ENCODE measurements at places on chromosomes 11 and 22.

DNA sequence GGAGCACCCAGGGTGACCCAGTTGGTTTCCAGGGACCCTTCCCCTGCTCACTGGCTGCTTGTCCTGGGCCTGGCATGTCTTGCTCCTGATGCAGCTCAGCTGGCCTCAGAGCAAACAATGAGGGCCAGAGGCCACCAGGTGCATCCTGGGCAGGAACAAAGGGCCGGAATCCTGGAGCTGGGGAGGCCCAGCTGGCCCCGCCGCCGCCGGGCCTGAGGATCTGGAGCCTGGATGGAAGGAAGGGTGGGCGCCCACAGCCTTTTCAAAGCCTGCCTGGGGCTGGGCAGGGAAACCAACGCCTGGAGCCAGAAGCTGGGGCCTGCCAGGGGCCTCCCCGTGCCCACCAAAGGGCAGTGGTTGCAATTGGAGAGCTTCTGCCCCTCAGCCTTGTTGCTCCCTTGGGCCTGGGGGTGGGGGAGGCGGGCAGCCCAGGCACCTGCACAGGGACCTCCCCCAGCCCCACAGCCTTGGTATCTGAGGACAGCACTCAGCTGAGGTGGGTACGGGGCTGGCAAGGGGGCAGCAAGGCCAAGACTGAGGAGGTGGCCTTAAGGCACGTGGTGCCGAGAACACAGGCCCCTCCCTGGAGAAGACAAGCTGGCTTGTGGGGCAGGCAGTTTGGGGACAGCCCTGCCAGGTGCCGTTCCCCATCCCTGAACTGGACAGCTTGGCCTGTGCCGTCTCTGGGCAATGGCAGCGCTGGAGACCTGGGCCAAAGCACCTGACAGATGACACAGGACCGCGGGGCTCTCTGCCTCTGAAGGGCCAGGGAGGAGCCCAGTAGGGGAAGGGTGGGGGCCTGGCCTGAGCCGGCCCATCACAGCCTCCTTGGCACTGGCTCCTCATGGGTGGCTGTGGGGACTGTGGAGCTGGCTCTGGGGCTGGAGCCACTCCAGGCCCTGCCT, 7.1 kb upstream of the ADORA2A start:
- DNase-seq: no peak

- DNase-seq: no peak
Measured at GRCh38 chr11:548700-549603, 11.6 kb downstream of the LMNTD2 start.

DNA sequence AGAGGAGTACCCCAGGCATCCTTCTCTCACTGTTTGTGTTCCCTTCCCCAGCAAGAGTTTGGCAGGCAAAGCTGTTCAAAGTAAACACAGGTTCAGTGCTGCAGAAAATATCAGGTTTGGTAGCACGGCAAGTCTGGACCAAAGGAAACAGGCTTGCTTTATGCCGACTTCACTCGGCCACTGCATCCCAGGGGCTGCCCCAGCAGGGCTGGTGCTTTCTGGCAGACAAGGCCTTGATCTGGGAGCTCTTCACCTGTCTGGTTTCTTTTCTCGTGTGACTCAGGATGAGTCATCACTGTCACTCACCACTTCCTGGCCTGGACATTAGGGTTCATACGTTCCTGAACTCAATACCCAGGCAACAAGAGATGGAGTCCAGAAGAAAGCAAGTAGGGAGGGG, 52.6 kb upstream of the NAV2 start:
- DNase-seq: peak; percentile 18

DNA sequence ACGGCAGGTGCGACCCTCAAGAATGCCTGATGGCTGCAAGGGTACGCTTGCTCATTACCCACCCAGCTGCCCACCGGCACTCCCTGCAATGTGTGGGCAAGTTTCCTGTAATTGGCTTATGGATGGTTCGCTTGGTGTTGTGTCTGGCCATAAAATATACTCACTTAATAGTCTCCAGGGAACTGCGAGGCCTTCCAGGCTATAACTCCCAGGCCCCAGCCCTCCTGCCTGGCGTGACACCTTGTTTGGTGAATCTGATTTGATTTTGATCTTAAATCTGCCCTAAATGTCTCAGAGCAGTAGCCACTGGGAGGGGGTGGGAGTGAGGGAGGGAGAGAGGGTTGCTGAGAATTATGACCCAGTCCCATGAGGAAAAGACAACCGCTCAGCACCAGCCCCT, 572.2 kb downstream of the BUD13 start:
- DNase-seq: no peak

- no peak for DNase-seq
Measured at GRCh38 chr11:9973921-9974320, 310.0 kb downstream of the SWAP70 start.

DNA sequence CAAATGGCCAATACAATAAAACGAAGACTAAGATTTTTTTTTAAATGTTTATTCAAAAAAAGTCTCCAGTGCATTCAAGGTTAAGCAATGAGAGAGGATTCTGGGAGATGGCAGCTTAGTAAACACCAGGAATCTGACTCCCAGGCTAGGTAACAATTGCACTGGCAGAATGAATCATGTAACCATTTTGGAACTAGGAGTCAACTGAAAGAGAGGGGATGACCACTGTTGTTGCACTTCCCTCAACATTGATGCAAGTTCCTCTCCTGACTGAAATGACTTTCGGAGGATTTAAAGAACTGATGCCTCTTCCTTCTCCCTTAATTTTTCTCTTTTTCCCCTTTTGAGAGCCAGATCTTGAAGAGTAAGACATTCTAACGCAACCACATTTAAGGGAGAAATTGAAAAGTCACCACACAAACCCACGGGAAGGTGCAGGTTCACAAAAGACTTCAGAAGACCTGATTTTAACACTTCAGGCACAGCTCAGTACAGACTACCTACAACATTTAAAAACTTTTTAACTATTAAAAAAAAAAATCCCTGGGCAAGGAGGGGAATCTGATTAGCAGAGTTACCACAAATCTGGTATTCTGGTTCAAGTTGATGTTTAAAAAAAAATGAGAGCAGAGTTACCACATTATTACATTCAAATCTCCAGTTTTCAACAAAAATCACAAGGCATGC, 56.8 kb downstream of the FCHSD2 start:
- no peak for DNase-seq

DNA sequence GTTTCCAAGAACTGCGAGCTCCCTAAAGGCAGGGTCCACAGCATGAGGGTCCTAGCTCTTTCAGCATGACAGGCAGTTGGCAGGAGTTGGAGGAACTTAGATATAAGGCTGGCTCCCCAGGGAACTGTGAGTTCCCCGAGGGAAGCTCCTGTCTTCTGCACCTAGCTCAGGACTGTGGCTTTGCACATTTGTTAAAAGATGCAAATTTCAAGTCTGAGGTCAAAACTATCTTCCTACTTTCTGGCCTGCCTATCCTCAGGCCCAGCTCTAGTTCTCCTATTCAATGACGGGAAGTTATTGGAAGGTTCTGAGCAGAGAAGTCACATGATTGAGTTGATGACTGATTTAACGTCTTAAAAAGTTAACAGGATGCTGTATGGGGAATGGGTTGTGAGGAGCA, 11.7 kb upstream of the UCP3 start:
- DNase-seq: no peak

- DNase-seq: no peak
Measured at GRCh38 chr22:37368058-37368457, 59.2 kb downstream of the ELFN2 start.

DNA sequence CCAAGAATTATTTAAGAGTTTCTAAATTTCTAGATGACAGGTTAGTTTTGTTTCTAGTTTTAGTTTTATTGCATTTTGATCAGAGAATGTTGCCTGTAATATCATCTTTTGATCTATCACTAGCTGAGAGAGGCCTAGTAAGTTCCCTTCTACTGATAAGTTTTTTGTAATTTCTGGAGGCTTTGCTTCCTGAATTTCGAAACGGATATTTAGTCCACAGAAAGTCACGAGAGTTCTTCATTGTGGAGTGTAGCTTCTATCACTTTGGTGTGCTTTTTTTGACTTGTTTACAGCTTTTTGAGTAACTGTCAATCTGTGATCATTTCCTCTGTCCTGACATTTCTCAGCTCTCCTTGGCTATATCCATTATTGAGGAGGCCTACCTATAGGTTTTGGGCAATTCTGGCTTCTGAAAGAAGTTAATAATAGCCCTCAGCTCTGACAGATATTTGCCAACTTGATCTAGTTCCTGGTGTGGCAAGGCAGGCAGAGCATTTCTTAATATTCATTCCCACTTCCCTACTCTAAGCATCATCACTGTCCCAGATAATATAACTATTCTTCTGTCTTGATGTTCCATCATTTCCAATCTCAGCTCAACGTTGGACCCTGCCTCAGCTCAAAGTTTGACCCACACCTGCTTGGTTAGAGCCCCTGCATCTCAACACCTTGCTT, 171.3 kb downstream of the BLID start:
- no peak for DNase-seq

DNA sequence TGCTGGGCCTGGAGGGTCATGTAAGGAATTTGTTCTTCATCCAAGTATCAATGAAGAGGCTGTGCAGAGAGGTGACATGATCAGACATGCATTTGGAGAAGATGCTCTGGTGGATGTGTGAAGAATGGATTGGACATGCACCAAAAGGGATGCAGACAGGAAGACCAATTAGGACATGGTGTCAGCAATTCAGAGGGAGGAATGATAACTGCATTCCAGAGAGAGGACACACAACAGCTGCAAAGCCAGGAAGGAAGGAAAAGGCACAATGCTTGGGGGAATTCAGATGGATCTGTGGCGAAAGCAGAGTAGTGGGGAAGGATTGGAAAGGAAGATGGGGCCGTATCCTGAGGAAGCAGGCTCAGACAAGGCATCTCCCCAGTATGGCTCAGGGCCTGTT, 5.2 kb upstream of the ARRB1 start:
- DNase-seq: no peak

DNA sequence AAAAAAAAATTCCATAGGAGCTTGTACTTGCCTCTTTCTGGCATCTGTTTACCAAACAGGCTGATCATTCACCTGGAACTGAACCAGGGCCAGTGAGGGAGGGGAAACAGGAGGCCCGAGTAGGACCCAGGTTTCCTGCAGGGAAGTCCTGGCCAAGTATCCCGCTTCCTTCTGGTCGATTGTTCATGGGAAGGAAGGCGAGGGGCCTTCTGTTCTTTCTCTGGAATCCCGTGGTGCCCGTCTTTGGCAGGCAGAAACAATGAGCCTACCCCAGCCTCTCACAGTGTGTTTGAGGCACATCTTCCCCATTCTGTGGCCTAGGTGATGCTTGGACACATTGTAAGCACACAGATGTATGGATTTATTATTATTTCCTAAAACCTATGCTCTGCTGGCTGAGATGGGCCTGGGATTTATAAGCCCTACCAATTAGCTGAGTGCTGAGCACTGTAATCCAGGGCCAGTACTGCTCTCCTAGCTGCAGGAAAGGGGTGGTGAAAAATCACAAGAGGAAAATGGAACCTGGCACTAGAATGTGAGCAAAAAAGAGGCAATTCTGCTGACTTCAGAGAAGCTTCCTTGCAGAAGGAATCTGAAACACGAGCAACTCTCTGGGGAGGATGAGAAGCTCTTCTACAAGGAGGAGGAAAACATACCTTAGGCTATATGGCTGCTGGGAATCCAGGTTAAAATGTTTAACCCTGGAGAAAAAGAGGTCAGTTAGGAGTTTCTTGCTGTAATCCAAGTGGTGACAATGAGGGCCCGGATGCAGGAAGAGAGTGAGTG, 53.5 kb downstream of the PRR5L start:
- DNase-seq: no peak

- DNase-seq: no peak
Measured at GRCh38 chr11:106697058-106697457, 321.2 kb downstream of the GUCY1A2 start.

DNA sequence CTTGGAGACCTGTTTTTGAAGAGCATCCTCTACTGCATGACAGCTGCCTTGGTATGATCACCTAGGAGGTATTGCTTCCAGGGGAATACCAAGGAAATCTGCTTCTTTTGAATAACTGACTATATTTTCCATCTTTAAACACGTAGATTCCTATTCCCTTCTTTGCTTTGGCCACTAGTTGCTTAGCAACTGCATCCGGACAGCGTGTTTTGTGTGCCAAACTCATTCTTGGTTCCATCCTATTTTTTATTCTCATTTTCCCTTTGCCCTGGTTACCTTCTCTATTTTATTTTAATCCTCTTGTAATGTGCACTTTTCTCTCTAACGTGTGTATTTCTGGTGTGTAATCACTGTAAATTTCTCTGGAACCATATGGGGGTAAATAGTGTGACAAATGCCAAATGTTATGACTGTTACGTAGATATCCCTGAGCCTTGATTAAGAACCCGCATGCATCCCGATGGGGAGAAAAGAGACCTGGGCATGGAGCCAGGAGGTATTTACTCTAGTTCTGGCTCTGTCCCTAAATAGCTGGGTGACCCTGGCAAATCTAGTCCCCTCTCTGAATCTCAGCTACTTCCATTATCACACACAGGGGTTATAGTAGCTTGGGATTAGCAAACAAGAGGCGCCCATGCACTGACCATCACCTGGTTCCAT, 241.7 kb downstream of the MIAT start:
- DNase-seq: peak; percentile 87

GRCh38 chr11:45655012-45655283, 10.5 kb downstream of the CHST1 start:
- DNase-seq: no peak

GRCh38 chr22:35605369-35605680, 11.8 kb downstream of the MB start:
- no peak for DNase-seq
